ENCODE measurements at places on chromosomes 13 and 19.
A peak's percentile ranks its signal among the peaks of the same experiment; 100 is the strongest.

GRCh38 chr13:59360108-59360507 lies 803.6 kb downstream of the DIAPH3 start:
- DNase-seq = no peak

DNA sequence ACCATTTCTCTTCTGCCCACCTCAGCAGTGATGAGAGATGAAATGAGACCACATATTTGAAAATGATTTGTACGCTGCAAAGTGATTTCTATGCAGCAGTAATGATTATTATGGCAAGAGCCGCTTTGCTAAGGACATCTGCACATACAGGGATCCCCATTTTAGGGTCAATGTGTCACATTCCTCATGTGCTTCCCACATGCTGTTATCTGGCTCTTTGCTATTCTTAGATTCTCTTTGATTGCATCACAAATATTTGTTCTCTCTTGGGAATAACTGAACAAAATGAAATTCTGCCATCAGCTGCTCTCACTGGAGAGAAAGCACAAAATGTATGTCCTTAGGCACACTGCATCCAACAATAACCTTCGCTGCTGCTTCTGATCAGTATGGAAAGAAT lies 209.5 kb upstream of the IPO5 start:
- no peak for DNase-seq

- no peak for DNase-seq
These were observed 19.6 kb downstream of the LILRB4 start for GRCh38 chr19:54682306-54682856.

DNA sequence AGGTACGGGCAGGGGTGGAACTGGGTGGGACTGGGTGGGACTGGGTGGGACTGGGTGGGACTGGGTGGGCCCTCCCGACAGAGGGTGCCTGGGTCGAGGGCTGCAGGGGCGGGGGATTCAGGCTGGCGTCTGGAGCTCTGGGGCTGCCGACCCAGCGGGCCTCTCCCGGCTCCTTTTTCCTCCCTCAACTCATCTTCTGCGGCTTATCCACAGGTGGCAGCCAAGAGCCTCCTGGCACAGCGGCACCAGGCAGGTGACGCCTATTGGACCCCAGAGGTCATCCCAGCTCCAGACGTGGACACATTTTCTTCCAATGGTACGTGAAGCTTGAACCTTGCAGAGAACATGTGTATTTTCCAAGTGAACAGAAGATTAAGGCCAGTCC lies 533 bp downstream of the ZNF544 start:
- DNase-seq = no peak

DNA sequence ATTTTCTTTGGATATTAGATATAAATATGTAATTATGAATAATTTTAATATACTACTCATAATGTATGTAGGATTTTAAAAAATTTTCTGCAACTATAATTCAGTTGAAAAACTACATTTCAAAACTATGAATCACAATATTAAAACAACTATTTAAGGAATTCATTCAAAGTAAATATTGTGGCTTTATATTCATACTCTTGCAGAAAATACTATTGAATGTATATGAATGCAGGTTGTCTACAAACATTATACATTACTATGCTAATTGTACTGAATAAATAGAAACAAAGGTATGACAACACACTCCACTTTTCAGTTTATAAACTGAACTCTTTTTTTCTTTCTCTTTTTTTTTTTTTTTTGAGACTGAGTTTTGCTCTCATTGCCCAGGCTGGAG lies 14.2 kb downstream of the ZNF91 start:
- no peak for DNase-seq

- peak; percentile 65 for DNase-seq
These were observed 277.8 kb downstream of the FOXO1 start for GRCh38 chr13:40388617-40389016.

- DNase-seq = no peak
These were observed 127.4 kb downstream of the DCT start for GRCh38 chr13:94352057-94352456.

- DNase-seq = no peak
These were observed 104.5 kb downstream of the URI1 start for GRCh38 chr19:30046522-30046921.

DNA sequence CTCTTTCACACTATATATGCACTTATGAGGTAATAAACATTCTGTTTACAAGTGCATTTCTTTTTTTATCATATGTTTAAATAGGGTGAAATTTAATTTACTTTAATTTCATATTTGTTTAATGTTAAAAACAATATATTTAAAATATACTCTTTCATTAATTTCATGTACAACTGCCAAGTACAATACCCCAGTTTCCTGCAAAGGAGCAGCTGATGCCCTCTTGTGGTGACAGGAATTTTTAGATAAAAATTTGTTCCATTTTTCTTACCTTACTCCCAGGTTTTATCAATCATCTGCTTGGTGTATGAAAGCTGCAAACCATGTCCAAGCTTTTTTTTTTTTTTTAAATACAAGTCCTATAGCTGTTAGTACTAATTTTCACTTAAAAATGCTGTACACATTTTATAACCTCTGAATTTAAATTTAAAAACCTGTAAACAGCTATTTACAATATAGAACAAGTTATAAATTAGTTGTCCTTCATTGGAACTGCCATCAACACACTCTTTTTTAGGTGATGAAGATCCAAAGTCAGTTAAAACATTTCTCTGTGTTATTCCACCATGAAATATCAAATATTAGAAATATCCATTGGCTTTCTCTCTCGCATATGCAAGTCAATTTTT lies 4.9 kb downstream of the PCDH20 start:
- DNase-seq = no peak

- DNase-seq = no peak
These were observed 653 bp downstream of the MVB12A start for GRCh38 chr19:17420475-17420924.

DNA sequence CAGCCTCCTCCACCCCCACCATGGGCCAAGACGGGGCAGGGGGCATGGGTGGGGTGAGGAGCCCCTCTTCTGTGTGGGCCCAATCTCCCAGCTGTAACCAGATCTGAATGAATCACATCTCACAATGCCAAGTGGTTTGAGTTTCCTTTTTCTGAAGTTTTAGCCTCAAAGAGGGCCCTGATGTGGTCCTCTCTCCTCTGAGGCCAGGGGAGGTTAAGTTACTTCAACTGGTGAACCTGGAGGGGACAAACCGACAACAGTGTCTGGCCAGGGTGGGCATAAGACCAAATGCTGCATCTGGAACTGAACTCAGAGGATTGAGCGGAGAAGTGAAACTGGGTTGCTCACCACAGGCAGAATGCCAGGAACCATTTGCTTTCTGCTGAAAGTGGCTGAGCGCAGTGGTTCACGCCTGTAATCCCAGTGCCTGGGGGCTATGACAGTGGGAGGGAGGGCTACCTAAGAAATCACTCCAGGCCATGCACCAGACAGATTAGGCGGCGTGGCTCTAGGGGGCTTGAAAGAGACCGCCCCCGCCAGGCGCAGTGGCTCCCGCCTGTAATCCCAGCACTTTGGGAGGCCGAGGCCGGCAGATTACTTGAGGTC lies 15.4 kb upstream of the IRGC start:
- DNase-seq = no peak

DNA sequence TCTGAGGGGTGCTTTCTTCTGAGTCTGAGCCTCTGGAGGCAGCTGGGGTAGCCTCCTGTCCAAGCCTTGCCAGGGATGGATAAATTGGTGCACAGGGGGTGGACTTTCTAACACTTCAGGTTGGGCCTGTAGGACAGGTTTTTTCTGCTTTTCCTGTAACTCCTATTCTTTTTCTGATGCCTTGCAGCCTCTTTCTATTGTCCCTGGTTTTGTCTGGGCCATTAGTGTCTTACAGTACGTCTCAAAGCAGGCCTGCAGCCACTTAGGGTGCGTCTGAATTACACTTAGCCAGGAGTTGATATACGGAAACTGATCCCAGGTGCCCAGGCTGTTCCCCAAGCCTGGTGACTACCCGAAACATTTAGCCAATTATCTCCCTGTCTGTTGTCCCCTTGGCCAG lies 213.3 kb upstream of the HTR2A start:
- no peak for DNase-seq

Measured in stimulated activated CD8-positive, alpha-beta memory T cell treated with anti-CD3 and anti-CD28 coated beads, Interleukin-4, amount 100 ng/mL, for 1 hour (primary cell).